ENCODE measurements at places on chromosomes 5 and 9.

- no peak for DNase-seq
These were observed 26.2 kb downstream of the NIPAL4 start for GRCh38 chr5:157486221-157486681.

DNA sequence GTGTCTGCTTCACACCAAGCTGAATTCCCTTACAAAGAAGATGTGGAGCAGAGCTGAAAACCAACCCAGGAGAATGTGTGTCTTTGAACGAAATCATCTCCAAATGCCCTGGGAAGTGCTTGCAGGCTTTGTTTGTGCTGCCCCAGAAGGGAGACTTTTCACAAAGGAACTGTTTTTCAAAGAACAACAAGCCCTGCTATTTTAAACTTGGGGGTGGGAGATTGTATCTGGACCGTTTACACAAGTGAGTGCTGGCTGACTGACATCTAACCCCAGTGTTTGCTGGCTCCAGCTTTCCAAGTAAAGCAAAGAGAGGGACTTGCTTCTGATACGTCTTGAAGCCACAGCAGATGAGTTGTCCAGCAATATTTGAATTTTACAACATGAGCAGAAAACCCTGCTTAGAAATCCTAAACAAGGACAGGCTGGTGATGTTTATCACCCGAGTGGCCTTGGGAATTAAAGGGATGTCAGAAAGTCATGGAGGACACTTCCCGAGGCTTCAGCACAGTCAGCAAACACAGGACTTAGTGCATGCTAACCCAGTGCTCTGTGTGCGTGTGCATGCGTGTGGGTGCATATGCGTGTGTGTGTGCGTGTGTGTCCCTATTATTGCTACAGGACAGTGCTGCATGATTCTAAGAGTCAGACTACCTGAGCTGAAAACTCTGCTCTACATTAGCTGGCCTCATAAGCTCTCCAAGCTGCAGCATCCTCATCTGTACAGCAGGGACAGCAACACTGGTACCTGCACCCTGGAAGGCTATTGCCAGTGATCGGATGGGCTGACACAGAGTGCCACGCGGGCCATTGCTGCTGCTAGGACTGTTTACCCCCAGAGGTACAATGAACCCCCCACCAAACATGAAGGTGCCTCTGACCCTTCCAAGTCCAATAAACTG, 1.4 kb downstream of the ADAMTS12 start:
- peak; percentile 37 for DNase-seq

DNA sequence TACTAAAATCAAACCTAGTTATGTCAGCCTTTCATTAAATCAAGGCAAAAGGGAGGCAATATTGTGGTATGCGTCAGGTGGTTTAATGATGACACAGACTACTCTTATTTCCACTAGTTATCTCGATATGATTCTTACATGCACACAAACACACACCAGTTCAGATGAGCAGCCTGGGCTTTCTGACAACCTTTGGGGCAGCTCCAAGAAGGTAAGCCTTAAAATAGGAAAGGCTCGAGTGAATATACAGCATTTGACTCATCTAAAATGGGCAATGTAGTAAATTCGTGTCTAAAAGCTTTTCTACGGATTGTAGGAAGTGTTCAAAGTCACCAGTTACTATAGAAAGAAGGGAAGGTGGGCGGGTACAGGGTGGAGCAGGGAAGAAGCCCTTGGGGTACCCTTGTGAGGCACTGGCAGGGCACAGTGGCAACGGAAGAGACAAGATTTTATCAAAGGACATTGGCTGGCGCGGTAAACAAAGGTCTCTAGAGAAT, 1.9 kb downstream of the ANKH start:
- no peak for DNase-seq

DNA sequence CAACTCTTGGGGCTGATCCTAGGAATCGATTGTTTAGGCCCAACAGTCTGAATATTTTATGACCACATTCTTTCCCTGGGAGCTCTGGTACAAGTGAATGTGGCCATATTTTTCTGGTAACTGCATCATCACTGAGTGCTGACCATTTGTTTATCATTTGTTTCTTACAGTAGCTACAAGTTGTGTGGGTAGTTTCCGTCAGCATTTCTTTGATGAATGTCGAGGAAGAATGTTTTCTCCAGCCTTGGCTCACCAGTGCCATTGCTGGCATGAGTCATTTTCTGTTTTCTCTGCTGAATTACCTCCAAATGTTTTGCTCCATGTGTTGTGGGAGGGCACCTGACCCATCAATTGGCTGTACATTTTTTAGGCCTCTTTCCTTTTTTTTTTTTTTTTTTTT, 14.1 kb upstream of the CARD19 start:
- no peak for DNase-seq

- peak; percentile 29 for DNase-seq
These were observed 379.1 kb upstream of the SMC2 start for GRCh38 chr9:103714992-103715391.

- peak; percentile 25 for DNase-seq
These were observed 24.1 kb upstream of the PCSK5 start for GRCh38 chr9:75866273-75866871.

DNA sequence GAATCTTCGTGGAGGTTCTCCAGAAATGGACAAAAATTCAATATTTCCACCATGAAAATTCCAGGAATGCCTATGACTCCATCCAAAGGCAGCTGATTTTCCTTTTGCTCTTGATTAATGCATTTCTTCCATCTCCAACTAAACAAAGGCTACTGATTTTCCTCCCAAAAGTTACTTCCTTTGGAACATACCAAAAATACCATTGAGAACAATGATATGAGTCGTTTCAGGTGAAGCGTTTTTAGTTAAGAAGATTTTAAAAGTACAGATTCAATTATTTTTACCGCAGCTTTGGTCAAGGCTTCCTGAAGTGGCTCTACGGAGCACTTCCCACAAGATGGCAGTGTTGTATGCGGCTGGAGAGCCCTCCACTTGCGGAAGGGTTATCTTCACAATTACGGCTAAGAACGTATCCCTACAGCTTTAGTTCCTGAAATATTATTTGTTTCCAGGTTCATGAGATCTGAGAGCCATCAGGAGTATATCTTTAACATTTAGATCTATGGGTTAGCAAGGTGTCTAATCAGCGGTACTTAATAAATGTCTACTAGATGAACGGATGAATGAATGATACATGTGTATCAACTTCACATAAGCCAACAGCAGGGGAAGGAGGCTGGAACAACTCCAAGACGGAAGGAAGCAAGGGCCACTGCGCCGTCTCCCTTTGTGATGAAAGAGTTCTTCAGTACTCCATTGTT, 35.9 kb upstream of the ARSB start:
- DNase-seq = peak; percentile 61

GRCh38 chr9:81250041-81250440, 439.3 kb downstream of the TLE1 start:
- no peak for DNase-seq

GRCh38 chr9:68505681-68506409, 34.8 kb downstream of the TMEM252 start:
- no peak for DNase-seq

DNA sequence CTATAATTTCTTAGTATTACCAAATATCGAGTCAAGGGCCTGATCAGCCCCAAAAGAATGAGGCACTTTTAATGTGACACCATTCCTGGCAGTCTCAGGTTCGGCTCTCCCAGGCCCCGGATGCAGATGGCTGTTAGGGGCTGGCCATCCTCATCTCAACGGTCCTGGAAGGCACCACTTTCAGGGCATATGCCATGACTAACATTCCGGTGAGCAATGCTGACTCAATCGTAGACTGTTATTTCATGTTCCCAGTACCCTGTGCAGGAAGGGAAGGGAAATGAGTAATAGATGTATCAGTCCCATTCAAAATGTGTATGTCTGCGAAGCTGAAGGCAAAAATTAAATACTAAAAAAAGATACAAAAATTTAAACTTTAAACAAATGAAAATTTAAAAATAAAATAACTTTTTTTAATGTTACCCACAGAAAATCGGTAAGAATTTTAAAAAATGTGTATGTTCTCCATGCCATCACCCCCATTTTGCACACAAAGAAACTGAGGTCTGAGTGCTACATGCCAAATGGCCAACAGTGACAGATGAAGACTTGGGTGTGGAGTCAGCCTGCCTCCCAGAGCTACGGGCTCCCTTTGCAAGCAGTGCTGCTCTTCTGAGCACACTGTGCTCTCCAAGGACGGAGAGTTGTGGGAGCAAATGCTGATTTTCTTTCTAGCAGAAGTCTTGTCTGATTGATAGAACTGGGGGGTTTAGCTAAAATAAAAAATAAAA, 79.0 kb downstream of the GLDC start:
- no peak for DNase-seq

DNA sequence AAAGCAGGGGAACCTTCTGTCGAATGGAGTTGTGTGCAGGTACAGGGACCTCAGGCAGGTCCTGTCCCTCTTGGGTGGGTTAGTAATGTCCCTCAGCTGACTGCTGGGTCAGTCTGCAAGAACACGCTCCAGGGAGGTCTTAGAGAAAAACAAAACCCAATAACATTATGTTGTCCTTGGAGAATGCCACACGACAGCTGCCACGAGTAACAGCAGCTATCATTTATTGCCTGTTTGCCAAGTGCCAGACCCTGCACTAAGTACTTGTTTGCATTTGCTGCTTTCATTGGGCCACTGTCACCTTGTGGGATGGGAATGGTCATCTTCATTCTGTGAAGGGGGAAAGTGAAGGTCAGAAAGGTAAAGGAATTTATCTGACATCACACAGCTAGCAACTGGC, 310.3 kb downstream of the SLIT3 start:
- no peak for DNase-seq

- peak; percentile 57 for DNase-seq
These were observed 1.3 kb downstream of the NR4A3 start for GRCh38 chr9:99822806-99823591.

GRCh38 chr9:135501261-135502167, 1.0 kb downstream of the MRPS2 start:
- DNase-seq = peak; percentile 84

- peak; percentile 68 for DNase-seq
These were observed 59.4 kb downstream of the DAP start for GRCh38 chr5:10701567-10702039.

DNA sequence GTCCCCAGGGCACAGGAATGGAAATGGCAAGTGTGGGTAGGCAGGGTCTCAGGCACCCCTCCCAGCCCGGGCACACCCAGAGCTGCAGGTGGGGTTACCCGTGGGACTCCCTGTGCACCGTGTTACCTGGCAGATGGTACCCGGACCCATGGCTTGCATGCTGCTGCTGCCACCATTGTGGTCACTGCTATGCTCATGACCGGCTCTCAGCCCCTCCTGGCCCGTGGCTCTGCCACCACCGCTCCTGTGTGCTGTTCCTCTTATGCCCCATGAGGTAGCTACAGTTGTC, 21.7 kb upstream of the HMCN2 start:
- no peak for DNase-seq

GRCh38 chr5:72702881-72703434, 113.5 kb upstream of the TNPO1 start:
- DNase-seq = no peak

DNA sequence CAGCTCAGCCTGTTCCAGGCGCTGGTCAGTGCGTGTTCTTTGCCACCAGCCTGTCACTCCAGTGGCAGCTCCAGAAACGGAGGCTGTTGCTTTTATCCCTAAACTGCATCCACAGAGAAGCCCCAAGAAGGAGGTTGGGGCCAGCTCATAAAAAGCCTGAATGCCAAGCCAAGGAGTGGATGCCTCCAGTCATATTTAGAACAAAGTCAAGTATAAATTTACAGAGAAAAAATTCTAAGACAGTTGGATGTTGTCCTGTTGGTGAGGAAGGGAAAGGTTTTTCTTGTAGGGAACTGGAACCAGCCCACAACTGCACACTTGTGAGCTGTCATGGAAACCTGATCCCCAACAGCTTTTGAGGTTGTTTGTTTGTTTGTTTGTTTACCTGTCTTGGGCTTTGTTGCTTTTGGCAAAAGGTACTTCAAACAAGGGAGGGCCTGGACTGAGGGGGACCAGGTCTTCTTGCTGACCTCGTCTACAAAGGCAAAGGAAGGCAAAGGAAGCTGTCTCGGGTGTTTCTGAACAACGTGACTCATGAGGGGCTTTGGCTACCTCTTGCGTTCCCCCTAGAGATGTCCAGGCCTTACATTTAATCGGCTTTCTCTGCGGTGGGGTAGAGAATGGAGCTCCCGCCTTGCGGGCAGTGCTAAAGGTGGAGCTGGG, 36.7 kb downstream of the OLFML2A start:
- DNase-seq = no peak

- no peak for DNase-seq
These were observed 6.1 kb upstream of the TOPORS start for GRCh38 chr9:32558408-32558934.

DNA sequence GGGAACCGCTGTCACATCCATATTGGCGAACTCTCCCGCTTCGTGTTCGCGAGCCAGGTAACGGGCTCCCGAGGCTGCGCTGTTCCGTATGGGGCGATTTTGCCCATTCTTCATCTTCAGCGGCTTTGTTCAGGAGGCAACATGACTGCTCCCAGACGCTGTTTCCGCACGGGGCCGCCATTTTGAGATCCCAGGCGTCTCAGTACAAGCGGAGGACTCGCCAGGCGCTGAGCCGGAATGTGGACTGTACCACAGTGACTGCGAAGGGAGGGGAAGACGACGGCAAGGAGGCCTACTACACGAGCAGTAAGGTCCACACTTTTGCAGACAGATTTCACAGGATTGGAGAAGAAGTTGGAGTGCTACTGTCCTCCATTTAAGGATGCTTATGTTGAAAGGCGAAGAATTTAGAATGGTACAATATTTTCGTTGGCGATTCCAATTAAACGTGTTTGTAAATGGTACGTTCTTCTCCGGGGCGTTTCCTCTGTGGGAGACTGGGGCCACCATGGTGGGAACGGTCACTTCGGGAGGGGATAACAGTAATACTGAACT, 41.6 kb upstream of the ZNF300 start:
- DNase-seq = no peak

- DNase-seq = no peak
These were observed 8.2 kb upstream of the NIPAL4 start for GRCh38 chr5:157451806-157452205.

DNA sequence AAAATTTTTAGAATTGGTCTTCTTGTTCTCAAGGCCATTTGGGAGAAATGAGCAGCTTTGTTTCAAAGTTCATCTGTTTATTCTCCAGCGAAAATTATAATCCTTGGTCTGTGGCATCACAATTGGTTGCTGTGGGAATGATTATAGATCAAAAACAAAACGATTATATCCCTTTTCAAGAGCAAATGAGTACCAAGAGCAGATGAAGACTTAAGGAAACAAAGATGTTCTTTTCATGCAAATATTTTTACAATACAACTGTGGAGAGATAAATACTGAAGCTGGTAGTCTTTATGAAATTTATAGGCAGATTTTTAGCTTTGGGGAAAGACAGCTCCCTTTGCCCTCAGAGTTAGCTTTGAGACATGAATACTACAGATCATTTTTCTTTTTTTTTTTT, 620.8 kb upstream of the DMAC1 start:
- no peak for DNase-seq

DNA sequence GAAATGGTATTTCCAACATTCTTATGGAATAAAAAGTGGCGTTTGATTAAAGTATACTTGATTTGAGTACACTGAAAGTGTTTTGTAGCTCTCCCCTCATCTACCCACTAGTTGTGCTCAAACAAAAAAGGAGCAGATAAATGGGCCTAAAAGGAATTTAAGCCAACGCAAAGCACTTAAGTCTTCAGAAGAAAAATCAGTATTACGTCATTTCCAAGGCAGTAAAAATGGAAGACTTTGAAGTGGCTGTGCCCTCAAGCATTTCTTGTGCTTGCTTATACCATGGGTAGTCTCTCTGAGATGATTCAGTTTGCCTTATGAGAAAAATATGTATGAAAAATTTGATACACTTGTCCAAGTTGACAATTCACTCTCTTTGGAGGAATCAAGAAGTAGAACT, 279.9 kb upstream of the CD180 start:
- DNase-seq = no peak

Data from iPS-NIHi11 (cell line).